ENCODE measurements at places on chromosomes 12 and 14. TPM values are rescaled to one million over a fixed set of nuclear protein-coding genes. Genes with fewer than 3 reads are reported as not detected.

DNA sequence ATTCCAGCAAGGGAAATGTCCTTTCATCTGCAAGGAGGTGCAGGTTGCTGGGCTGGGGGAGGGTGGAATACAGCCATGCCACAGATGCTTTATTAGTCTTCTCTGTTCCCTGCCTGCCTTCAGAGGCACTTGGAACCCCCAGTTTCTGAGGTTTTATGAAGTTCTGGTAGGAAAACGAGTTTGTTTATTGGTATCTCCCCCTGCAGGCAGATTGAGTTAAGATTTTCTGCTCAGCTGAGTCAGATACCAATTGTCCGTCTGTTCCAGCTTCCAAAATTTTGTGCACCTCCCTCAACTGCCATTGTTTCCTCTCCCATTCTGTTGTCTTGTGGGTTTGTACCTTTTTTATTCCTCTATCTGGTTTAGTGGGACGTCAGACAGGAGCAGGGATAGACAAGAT is 155.6 kb downstream of the ETV6 start:
- DNase-seq: no peak
- no peaks in the 10 kb centered on the region for H3K27me3 ChIP-seq
- H3K36me3 ChIP-seq: no peaks in the 10 kb centered on the region
- no peak overlapping the region for H3K27ac ChIP-seq
- no peaks in the 10 kb centered on the region for H3K4me1 ChIP-seq

Gene VRTN
- 61.8 TPM for total RNA-seq

Gene RPGRIP1
- not detected for total RNA-seq

DNA sequence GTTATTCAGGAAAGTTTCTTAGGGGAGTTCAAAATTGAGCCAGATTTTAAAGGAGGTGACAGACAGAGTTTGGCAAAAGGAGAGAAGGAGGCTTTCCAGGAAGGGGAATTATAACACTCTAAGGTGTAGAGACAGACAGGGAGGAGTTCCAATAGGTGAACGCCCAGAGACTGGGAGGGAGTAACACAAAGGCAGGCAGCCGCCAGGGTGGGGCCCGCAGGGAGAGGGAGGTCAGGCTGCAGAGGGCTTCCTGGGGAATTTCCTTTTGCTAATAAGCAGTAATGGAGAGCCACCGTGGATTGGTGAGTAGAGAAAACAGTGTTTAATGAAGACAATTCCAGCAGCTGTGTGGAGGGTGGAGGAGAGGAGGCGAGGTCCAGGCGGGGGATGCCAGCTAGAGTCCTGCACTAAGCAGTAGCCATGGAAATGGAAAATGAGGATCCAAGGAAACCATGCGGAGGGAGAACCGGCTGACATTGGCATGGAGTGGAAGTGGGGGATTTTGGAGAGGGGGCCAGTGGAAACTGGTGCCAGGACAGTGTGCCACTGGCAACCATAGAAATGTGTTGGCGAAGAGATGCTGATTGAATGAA is 22.2 kb downstream of the GRIN2B start:
- no peak overlapping the region for H3K4me3 ChIP-seq
- H3K27me3 ChIP-seq: peaks cover 6% of the 10 kb centered on the region
- H3K27ac ChIP-seq: no peak overlapping the region
- H3K4me1 ChIP-seq: no peaks in the 10 kb centered on the region
- H3K36me3 ChIP-seq: no peaks in the 10 kb centered on the region

DNA sequence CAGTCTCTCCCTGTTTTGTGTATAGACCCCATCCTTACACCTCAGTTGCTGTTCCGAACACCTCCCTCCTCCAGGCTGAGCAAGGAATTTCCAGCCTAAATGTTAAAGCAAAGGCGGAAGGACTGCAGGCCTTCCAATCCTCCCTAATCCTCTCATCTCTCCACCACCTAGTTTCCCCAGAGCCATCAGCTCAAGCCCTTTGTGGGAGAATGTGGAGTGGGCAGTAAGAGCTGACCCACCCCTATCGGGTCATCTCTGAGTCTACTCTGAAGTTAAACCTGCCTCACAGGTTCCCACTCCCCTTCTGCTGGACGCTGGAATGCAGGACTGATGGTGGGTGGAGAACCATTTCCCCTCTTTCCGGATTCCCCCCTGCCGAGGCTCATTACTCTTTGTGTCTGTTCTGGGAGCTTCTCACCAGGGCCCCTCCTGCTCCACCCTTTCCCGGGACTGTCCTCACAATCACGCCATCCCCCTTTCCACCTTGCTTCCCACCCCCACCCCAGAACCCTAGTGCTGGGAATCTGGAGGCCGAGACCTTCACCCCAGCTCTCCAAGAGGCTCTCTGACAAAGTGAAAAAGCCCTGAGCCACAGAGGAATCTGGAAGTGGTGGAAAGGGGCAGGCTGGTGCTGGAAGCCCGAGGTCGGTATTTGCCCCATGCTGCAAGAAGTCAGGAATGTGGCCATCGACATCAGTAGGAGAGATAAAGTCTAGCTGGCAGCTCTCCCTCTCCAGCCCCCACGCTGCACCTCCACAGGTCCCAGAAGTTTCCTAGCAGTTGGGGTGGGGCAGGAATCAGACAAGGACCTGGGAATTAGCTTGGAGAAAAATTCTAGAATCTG is 3.3 kb upstream of the KRT18 start:
- no peaks in the 10 kb centered on the region for H3K27me3 ChIP-seq
- peak overlapping the region; percentile 86 for H3K27ac ChIP-seq
- H3K4me3 ChIP-seq: peak overlapping the region; percentile 58
- H3K36me3 ChIP-seq: peaks cover 8% of the 10 kb centered on the region

All from endodermal cell (in vitro differentiated cells).